ENCODE measurements at places on chromosomes 3 and 15.

DNA sequence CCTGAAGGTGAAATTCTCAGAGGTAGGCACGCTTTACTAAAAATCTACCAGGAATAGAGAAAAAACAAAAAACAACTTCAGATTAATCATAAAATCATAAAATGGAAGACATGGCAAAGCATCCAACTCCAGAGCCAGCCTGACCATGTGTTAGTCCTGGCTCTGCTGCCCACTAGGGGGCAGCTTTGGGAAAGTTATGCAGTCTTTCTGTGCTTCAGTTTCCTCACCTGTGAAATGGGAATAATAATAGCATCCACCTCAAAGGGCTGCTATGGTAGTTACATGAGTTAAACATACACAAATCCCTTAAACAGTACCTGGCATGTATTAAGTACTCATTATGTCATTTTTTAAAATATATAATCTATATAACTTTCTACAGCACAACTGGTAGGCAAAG is 52.3 kb downstream of the WNT5A start:
- DNase-seq: no peak

- no peak for DNase-seq
These were observed 260.1 kb upstream of the CTNNB1 start for GRCh38 chr3:40939030-40939740.

- no peak for DNase-seq
These were observed 35.2 kb downstream of the NCEH1 start for GRCh38 chr3:172675441-172676193.

GRCh38 chr3:141913150-141913811 is 36.8 kb downstream of the ATP1B3 start:
- peak; percentile 14 for DNase-seq

DNA sequence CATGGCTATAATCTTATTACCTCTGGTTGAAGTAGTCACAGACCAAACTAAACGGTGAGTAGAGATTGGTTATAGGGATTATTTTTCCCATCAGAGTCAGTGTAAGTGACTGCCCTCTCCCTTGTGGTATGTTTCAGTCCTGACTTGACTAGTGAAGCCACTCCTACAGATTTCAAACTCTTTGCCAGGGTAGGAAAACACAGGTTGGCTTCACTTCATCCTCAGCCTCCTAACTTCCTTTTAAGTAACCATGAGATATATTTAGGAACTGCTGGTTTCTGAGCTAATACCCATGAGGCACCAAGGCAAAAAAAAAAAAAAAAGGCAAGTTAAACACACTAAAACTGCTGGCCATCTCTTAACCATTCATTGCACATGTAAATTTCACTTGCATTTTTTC is 349.2 kb upstream of the MCTP2 start:
- DNase-seq: no peak

GRCh38 chr3:113626503-113627371 is 69.7 kb downstream of the USF3 start:
- DNase-seq: no peak

GRCh38 chr15:62809115-62809967 is 233.2 kb upstream of the TPM1 start:
- DNase-seq: no peak

- DNase-seq: no peak
These were observed 27.5 kb downstream of the APBA2 start for GRCh38 chr15:28913171-28913765.

- DNase-seq: no peak
These were observed 166.2 kb downstream of the GAP43 start for GRCh38 chr3:115789481-115789880.

- no peak for DNase-seq
These were observed 365.9 kb upstream of the THBS1 start for GRCh38 chr15:39215015-39215414.

DNA sequence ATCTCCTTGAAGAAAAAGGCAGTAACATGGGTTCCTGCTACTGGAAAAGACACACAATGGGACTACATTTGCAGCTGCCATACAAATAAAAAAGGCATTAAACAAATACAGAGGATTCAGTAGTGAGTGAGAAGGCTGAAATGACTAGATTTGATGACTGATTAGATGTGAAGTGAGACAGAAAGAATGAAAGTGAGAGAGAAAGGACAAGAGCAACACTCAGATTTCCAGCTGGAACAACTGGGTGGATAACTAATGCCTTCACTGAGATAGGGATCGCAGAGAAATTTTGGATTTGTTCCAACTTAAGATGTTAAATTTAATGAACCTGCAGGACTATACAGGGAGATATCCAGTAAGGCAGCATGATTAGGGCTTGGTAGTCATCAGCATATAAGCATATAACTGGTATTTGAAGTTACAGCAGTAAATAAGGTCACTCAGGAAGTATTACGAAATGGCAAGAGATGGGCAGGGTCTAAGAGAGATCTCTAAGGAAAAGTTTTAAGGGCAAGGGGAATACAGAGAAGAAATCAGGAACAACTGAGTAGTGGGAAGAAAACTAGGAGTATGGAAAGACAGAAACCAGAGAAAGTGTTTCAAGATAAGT is 8.2 kb downstream of the OSBPL11 start:
- no peak for DNase-seq

- no peak for DNase-seq
These were observed 8.9 kb downstream of the NSUN3 start for GRCh38 chr3:94071713-94072284.

DNA sequence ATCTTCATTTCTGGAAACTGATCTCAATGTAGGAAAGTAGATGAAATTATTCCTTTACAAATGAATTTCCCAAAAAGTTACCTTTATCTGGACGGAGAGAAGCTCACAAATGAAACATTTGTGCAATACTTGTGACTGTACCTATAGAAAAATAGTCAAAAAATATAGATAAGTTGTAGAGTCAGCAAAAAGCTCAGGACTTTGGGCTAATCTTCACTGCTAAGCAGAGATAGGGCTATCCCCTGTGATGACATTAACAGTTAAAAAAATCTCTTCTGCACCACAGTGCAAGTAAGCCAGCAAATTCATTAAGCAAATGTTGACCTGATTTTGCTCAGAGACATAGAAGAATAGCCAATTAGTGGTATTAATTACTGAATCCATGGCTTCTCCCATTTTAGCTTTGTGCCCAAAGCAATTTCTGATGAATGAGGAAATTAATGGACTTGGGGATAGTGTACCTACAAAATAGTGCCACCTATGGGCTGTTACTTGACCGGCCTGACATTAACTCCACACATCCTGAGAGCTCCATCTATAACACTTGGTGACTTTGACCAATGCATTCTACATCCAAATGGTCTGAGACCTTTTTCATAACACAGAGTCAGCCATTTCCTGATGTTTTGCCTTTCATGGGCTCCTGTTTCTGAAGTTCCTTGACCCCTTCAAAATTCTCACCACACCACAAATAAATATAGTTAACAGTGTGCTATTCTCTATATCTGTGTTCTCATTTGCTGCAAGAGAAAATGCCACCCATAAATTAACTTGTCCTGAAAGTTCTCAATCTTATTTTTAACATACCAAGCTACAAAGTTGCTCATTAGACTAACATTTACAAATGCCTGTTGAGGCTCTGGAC is 105.0 kb downstream of the SSR3 start:
- DNase-seq: no peak
